ENCODE measurements at places on chromosomes 6 and 20. TPM values are rescaled to one million over a fixed set of nuclear protein-coding genes. Genes with fewer than 3 reads are reported as not detected.

GRCh38 chr6:63783096-63783495 is 147.5 kb downstream of the PHF3 start:
- no peak for DNase-seq

The SLC17A2 gene
- not detected for polyA plus RNA-seq

- DNase-seq, result no peak
Measured at GRCh38 chr6:37938909-37939308, 119.4 kb downstream of the ZFAND3 start.

- DNase-seq, result no peak
Measured at GRCh38 chr20:24006626-24007025, 18.0 kb upstream of the GGTLC1 start.

The COL11A2 gene
- polyA plus RNA-seq, result 69.6 TPM

GRCh38 chr6:169249057-169249456 is 4.6 kb downstream of the THBS2 start:
- no peak for DNase-seq

DNA sequence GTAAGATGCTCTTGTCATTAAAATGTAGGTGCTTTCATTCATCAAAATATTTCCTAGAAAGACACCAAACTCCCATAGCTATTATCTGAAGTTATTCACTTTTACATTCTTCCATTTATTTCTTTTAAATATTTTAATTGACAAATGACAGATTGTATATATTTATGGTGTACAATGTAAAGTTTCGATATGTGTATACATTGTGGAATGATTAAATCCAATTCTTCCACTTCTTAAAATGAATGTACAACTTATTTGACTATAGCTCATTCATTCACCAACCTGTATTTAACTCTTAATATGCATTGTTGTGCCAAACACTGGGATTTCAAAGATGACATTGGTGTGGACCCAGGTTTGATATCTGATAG is 41.0 kb downstream of the CCN2 start:
- no peak for DNase-seq

The CCN6 gene
- 0.19 TPM for polyA plus RNA-seq

The NKAIN4 gene
- 28.8 TPM for polyA plus RNA-seq

The ERVFRD-1 gene
- 0.17 TPM for polyA plus RNA-seq

The TSBP1 gene
- not detected for polyA plus RNA-seq

GRCh38 chr6:107489636-107490565 is at the start of gene SOBP:
TSS of gene SOBP (plus strand) at chr6:107490117. CDS start at chr6:107490617, 500 bp downstream.
- DNase-seq, result peak; percentile 95

DNA sequence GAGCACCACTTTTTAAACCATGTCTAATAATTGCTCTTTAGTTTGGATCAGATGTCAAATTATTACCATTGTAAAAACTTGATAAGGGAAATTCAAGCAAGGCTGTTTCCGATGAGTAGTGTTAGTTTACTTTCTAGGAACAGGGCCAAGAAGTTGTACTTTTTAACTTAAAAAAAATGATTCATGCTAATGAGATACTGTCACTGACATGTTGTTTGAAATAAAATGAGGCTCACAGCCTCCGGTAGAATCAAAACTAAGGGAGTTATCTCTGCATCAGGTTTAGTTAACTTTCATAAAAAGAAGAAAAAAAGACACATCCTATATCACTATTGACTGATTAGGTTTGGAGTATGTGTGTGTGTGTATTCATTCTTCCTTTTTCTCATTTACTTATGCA is 55.2 kb upstream of the SUPT3H start:
- DNase-seq, result no peak

The MRAP2 gene
- polyA plus RNA-seq, result 30.6 TPM

GRCh38 chr20:24206995-24207394 is 218.4 kb upstream of the GGTLC1 start:
- DNase-seq, result no peak

GRCh38 chr6:147648916-147649315 is 140.4 kb downstream of the SAMD5 start:
- DNase-seq, result peak; percentile 31

Measured in muscle of back (tissue), 13 donors.